ENCODE measurements at places on chromosomes 4 and X. TPM values are rescaled to one million over a fixed set of nuclear protein-coding genes. Genes with fewer than 3 reads are reported as not detected.

ARHGAP6 gene
- 29.2 TPM for total RNA-seq

BMX gene
- not detected for total RNA-seq

DCAF12L1 gene
- total RNA-seq, result not detected

C4orf36 gene
- not detected for total RNA-seq

HS6ST2 gene
- 0.09 TPM for total RNA-seq

ELOVL6 gene
- total RNA-seq, result 17.6 TPM

RAB39B gene
- 0.35 TPM for total RNA-seq

SSX3 gene
- not detected for total RNA-seq

LDOC1 gene
- 13.0 TPM for total RNA-seq

APBB2 gene
- total RNA-seq, result 90.8 TPM

GLRA2 gene
- not detected for total RNA-seq

SGMS2 gene
- 42.8 TPM for total RNA-seq

PKD2 gene
- 44.3 TPM for total RNA-seq

NEIL3 gene
- total RNA-seq, result 2.0 TPM

NCAPG gene
- total RNA-seq, result 4.8 TPM

CYBB gene
- 0.12 TPM for total RNA-seq

AWAT2 gene
- total RNA-seq, result not detected
